A549 treated with CpdA at 1 μM for 4 hours (cell line): ENCODE measurements at places on chromosomes 2 and 18. TPM values are rescaled to one million over a fixed set of nuclear protein-coding genes. Genes with fewer than 3 reads are reported as not detected.

The EGR4 gene
- 0.16 to 0.30 TPM (median 0.27 TPM) in 5 replicates for total RNA-seq

The NETO1 gene
- not detected in 5 replicates for total RNA-seq

The TFCP2L1 gene
- total RNA-seq, result 0.68 to 0.98 TPM (median 0.80 TPM) in 5 replicates

The SMARCAL1 gene
- 15.8 to 20.8 TPM (median 16.7 TPM) in 5 replicates for total RNA-seq

The ATP6V1B1 gene
- total RNA-seq, result 1.5 to 2.5 TPM (median 2.4 TPM) in 4 of 5 replicates, not detected in the other

The FSHR gene
- total RNA-seq, result not detected in 5 replicates

The GPD2 gene
- total RNA-seq, result 19.5 to 40.7 TPM (median 26.4 TPM) in 5 replicates

The MC2R gene
- not detected in 5 replicates for total RNA-seq

The IL1R2 gene
- 0.37 to 0.97 TPM (median 0.71 TPM) in 5 replicates for total RNA-seq

The VRK2 gene
- 30.6 to 36.0 TPM (median 31.4 TPM) in 5 replicates for total RNA-seq

The GALNT13 gene
- total RNA-seq, result 7.7 to 11.9 TPM (median 10.2 TPM) in 5 replicates

The ABCB6 gene
- total RNA-seq, result 22.7 to 35.5 TPM (median 32.1 TPM) in 5 replicates

The GALNT14 gene
- total RNA-seq, result 47.6 to 55.5 TPM (median 52.7 TPM) in 5 replicates

The LGALSL gene
- 9.0 to 12.0 TPM (median 11.2 TPM) in 5 replicates for total RNA-seq

The SNRNP27 gene
- 48.2 to 81.8 TPM (median 52.7 TPM) in 5 replicates for total RNA-seq

The KIAA2012 gene
- total RNA-seq, result not detected in 5 replicates

The CELF4 gene
- total RNA-seq, result not detected in 5 replicates

The REG3A gene
- total RNA-seq, result not detected in 5 replicates

The ASTL gene
- not detected in 5 replicates for total RNA-seq

The RBM44 gene
- total RNA-seq, result 0.15 to 0.41 TPM (median 0.24 TPM) in 5 replicates

The SMYD5 gene
- total RNA-seq, result 52.7 to 61.1 TPM (median 56.7 TPM) in 5 replicates

The VWA3B gene
- 0.02 to 0.43 TPM (median 0.18 TPM) in 4 of 5 replicates, not detected in the other for total RNA-seq

The GPBAR1 gene
- 0.07 to 0.17 TPM (median 0.15 TPM) in 5 replicates for total RNA-seq

The CNRIP1 gene
- total RNA-seq, result 1.8 to 3.1 TPM (median 2.3 TPM) in 5 replicates

The CD207 gene
- total RNA-seq, result not detected in 5 replicates

The RGPD3 gene
- 0.15 to 0.22 TPM (median 0.19 TPM) in 5 replicates for total RNA-seq

The MAP3K19 gene
- total RNA-seq, result not detected in 5 replicates
